ENCODE measurements at places on chromosomes 4 and X.

DNA sequence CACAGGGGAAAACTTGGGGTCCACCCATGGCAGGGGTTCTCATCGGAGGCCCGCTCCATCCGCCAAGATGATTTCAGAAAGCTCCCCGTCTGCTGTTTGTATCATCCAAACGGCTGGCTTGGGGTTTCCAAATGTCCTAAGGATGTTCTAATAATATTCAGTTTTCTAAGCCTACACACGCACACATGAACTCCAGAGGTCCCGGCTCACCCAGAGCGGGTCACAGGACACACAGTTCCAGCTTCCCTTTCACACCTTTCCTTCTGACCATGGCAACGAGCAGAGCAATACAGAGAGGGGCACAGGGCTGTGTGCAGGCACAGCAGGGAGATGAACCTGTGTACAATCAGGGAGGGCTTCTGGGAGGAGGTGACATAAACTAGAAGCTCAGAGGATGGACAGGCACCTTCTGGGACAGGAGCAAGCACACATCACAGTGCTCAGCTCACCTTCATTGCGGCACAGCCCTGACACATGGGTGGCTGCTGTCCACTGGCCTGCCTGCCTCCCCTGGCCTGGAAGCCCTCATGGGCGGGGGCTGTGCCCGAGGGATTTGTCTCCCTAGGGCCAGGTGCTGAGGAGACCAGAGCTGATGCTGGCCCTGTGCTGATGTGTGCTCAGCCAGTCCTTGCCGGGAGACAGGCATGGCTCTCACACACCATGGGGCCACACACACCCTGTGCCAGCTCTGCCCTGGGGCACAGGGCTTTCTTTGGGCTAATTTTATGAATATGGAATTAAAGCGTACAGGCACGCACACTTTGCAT, 44.8 kb downstream of the ABLIM2 start:
- no peak for DNase-seq

GRCh38 chr4:146998157-146998556, 52.5 kb upstream of the TTC29 start:
- no peak for DNase-seq

- DNase-seq, result no peak
Observed at GRCh38 chr4:99983289-99983943, 33.3 kb upstream of the H2AZ1 start.

DNA sequence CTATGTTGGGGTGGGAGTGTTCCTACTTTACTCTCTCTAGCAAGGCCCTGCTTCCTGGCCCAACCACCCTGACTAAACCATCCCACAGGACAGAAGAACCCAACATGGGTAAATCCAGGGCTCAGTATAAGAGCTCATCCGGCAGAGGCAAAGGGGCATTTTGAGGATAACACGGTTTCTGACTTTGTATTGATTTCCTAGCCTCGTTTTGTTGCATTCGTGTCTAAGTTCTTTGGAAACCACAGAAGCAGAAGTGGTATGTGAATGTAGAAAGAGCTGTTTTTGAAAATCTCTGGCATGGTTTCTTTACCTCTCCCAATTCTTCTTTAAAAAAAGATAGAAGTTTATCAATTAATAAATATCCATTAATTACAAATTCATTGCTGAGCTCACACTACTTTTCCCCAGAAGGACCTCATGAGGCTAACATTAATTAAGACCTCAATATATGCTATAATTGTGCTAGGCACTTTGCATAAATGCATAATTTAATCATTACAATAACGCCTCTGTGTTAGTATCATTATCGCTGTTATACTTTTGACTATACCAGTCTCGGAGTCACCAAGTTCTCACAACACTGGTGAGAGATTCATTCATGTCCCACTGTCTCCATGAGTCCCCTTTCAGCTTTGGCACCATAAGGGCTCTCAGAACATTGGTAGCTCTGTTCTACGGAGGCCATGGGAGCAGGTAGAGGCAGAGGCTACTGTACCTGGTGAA, 5.8 kb upstream of the CLNK start:
- DNase-seq, result no peak

DNA sequence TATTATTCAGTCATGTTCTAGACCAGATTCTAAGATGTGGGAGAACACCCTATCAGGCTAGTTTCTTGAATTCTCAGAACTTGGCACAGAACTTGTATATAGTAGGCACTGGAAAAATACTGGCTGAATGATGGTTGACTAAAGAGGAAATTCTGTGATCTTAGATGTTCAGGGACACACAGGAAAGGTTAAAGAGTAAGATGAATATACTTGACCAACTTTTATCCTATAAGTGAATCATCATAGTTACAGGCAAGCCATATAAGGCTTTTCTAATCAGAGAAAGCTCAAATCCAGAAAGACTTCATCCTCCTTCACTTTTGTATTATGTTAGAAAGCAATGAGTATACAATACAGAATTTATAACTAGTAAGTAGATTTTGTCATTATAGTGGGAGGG, 53.8 kb downstream of the SEPTIN11 start:
- no peak for DNase-seq

DNA sequence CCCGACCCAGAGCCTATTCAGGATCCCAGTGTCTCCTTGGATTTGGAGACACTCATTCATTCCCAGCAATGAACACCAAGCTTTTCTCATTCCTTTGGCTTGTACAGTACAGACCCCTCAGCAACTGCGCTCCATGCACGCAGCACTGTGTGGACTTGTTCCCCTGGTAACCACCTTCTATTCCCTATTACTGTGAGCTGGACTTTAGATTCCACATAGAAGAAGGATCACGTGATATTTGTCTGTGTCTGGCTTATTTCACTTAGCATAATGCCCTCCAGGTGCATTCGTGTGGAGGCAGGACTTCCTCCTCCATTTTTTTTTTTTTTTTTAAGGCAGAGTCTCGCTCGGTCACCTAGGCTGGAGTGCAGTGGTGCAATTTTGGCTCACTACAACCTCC, 106.4 kb downstream of the PHKA2 start:
- DNase-seq, result no peak

GRCh38 chr4:58807843-58808615, 1697.8 kb upstream of the IGFBP7 start:
- DNase-seq, result no peak

- DNase-seq, result no peak
Observed at GRCh38 chrX:129636175-129636681, 18.5 kb downstream of the APLN start.

GRCh38 chr4:167544391-167544790, 310.1 kb upstream of the SPOCK3 start:
- peak; percentile 52 for DNase-seq

DNA sequence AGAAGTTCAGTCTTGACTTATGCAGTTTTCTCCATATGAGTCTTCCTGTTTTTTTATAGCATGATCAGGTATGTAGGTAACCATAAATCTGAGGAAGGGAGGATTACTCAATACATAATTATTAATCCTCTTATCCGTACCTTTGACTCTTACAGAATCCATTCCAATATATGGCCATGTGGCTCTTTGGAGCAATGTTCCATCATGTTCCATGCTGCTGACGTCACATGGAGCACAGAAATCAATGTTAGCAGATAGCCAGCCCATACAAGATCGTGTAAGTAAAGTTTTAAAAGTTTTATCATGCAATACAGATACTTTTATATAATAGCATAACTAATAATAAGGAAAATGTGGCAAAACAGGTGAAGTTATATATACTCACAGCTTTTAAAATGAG, 19.6 kb downstream of the IL15 start:
- no peak for DNase-seq

DNA sequence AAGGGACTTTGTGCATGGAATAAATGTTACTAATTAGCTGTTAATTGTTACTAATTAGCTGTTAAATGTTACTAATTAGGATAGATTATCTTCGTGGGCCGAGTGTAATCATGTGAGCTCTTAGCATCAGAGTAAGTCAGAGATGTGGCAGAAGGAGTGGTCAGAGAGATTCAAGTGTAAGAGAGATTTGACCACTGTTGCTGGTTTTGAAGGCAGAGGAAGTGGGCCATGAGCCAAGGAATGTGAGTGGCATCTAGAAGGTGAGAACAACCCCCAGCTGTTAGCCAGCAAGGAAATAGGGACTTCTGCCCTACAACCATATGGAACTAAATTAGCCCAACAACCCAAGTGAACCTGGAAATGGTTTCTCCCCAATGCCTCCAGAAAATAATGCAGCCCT, 28.2 kb downstream of the ODAPH start:
- no peak for DNase-seq

DNA sequence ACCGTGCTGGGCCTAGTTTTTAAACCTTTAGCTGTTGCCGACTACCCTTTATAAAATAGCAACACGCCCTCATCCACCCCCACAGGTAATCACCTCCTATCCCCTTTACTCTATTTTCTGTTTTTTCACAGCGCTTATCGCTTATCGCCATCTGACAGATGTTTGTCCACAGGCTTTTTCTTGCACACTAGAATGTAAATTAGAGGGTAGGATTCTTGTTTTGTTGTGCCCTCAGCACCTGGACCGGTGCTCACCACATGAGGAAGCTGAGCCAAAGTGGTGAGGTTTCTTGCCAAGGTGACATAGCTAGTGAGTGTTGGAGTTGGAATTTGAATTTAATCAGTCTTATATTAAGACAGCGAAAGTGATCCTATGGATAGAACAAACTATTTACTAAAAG, 2.9 kb upstream of the RBBP7 start:
- no peak for DNase-seq

DNA sequence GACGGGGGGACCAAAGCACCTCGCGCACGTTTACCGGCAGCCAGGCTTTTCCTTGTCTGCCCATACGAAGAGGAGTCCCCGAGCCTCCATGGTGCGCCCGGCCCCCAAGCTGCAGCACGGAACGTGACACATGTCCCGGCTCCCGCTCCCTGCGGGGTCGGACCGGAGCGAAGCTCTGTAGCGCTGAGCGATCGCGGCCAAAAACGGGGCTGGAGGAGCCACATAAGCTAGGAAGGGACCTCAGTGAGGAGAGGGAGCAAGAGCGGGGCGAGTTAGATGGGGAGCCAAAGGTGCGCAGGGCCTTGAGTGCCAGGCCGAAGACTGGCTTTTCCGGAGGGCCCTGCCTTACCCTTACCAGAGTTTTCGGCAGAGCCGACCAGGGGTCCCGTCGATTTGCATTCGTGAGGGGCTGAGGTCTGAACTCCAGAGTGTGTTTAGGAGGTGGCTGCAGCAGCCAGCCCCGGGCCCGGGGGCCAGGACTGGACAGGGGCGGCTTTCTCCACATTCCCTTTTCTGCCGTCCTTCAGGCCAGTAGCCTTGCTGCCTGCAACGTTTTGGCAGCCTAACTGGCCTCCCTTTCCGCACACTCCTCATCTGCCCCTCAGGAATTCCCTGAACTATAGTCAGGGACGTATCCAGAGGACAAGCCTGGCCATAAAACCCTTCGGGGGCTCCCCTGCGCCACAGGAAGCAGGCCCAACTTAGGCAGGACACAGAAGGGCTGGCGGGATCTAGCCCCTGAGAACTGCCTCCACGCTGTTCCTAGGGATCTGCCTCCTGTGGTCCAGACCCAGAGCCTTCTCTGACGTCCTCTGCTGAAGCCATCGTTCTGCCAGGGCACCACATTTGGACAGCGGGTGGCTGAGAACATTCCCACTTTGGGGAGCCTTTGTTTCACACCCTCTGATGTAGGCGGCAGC, 689 bp downstream of the SSR4 start:
- DNase-seq, result no peak

GRCh38 chr4:3303923-3304710, 11.3 kb downstream of the RGS12 start:
- DNase-seq, result no peak

DNA sequence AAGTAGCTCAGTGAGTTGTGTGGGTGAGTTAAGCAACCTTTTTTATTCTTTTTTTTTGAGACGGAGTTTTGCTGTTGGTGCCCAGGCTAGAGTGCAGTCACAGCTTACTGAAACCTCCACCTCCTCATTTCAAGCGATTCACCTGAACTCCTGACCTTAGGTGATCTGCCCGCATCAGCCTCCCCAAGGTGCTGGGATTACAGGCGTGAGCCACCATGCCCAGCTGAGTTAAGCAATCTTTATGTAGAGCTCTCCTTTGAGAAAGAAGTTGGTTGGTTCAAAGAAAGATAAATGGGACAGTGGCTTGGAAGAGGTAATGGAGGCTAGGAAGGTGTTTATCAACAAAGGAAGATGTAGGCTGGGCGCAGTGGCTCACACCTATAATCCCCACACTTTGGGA, 3.2 kb downstream of the MSMO1 start:
- DNase-seq, result no peak

DNA sequence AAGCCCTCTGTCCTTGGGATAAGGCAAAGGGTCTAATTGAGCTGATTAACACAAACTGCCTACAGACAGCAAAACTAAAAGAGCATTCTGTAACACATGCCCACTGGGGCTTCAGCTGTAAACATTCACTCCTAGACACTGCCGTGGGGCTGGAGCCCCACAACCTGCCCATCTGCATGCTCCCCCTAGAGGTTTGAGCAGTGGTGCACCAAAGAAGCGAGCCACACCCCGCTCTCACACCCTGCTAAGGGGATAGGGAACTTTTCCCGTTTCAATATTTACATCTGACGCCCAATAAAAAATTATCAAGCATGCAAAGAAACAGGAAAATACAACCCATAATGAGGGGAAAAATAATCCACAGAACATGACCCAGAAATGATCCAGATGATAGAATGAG, 46.9 kb upstream of the HSD17B10 start:
- no peak for DNase-seq

DNA sequence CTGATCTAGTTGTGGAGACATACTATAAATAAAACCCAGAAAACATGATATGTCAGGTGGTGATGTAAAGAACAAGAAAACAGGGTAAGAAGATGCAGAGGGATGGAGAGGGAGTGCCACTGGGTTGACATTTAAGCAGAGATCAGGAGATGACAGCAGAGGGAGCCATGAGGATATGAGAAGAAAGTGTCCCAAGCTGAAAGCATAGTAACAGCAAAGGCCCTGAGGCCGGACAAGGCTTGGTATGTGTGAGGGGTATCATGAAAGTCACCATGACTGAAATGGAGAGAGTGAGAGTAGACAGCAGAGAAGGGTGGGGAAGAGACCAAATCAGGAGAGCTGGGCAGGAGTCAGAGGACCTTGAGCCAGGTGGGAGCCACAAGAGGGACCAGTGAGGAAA, 3.4 kb downstream of the GPKOW start:
- no peak for DNase-seq

DNA sequence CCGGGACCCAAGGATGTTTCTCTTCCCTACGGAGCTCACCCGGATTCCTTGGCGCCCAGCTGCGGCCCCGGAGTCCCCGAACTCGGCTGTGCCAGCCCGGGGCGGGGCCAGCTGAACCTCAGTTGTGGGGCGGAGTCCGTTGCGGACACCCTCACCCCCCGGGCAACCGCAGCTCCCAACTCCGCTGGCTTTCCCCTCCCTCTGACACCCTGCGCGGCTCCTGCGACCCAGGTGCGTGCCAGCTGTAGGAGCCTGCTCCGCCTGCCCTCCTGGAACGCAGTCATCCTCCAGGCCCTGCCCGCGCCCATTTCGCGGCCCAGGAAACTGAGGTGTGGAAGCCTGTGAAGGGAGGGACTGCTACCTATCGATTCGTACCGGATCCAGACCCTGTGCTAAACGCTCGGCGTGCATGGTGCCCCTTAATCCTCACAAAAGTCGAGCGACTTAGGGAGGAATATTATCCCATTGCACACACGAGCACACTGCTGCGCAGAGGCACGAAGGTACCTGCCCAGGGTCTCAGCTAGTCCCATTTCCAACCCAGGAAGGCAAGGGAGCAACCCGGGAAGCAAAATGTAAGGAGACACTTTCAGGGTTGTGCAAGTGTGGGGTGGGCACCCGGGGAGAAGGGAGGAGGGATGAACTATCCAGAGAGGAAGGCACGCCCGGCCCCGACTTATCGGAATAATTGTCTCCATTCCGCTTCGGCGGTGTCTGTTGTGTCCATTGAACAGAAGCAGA, 12.3 kb downstream of the MSX1 start:
- DNase-seq, result no peak

Measured in HS-5 (cell line).